Left renal pelvis (tissue), 4 donors: ENCODE measurements at places on chromosomes 1 and 21.
A peak's percentile ranks its signal among the peaks of the same experiment; 100 is the strongest.

DNA sequence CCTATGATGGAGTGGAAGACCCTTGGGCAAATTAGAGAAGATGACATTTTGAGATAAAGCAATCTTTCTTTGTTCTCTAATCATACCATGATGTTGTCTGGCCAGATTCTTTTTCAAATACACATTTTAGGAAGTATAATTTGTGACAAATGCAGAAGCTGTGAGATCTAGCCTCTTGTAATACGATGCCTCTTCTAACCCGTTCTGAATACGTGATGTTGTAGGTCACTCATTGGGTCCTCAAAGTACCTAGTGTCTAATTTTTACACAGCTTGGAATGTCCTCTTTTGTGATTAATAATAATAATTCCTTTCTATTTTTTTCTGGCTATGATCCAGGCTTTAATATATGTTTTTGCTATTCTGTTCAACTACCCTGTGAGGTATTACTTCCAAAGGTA, 502.7 kb downstream of the NUF2 start:
- DNase-seq = no peak

DNA sequence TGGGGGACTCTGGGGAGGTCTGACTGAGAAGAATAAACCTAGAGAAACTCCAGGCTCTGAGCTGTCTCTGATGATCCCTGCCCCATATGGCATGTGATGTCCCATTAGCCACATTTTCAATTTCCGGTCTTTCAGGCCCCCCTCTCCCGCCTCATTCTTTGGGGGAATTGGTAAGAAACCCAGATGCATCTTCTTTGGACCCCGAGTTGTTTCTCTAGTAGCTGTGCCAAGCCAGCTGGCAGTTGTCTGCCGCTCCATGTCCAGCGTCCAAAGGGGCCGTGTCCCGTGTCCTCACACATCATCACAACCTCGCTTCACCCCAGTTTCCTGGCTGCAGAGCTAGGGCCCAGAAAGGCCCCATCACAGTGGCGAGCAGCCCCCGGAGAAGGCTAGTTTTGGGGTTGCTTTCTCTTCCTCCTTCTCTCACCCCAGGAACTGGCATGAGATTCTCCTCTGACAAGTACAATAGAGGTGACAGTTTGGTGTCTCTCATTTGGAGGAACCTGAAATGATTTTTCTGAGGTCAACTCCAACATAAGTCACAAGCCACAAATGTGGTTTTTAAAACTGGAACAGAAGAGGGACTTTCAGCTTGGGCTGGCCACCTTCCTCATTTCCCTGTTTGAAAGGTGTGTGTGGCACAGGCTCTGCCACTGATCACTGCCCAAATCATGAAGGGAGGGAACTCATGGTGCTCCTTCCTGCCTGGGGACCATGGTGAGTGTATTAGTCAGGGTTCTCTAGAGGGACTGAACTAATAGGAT, 6.4 kb upstream of the GPR157 start:
- DNase-seq = no peak

- DNase-seq = no peak
Measured at GRCh38 chr1:197096137-197096536, 29.1 kb upstream of the F13B start.

GRCh38 chr1:226637147-226637935, 88.8 kb downstream of the STUM start:
- DNase-seq = no peak

DNA sequence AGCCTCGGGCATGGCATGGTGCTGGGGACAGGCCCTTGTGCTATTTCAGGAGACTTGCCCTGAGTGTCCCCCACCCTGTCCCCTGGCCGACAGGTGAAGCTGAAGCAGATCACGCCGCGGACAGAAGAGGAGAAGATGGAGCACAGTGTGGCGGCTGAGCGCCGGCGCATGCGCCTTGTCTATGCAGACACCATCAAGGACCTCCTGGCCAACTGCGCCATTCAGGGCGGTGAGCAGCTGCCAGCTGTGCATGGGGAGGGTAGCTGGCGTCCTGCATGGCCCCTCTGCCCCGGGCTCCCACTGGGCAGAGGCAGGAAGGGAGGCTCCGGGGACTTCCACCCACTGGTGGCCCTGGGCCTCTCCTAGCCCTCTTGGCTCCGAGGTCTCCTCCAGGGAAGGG, 28.9 kb downstream of the FAM151A start:
- no peak for DNase-seq

DNA sequence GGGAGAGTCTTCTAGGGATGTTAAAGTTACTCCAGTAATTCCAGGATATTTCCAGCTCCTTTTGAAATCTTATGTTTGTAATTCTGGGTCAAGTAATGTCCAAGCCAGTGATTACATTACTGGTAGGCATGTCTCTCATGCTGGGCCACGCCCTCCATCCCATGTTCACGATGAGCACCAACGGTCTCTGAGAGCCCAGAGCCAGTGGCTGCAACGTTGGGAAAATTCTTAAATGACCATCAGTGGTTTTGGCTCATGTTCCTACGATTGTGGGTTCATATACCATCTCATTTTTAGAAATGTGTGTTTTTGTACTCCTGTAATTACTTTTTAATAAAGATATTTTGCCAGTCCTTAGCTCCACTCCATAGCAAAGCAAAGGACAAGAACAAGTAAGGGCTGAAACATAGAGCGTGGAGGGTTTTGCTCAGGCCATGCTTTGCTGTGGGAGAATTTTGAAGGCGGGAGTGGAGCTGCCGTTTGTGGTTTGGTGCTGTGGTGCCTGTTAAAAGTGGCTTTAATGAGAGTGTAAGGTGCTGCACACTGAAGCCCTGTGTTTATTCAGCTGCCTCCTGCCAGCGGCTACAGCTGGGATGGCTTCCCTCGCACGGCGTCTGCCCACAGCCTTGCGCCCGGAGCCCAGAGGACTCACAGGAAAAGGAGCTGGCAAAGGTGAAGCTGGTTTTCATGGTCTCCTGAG, 28.9 kb downstream of the VANGL1 start:
- no peak for DNase-seq

DNA sequence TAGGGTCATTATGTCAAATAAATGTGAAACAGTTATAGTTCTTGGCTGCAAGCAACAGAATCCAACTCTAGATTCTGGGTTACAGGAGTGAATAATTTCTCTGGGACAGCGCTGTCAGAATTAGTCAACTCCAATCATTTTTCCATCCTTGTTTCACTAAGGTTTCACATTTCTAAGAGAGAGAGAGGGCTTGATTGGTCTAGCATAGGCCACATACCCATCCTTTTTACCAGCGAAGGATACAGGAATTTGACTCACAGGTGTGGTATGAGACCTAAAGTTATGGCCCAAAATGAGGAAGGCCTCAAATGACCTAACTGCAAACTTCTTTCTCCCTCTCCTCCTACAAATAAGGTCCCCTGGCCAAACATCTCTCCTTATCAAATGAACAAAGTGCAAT, 25.5 kb upstream of the RGS8 start:
- no peak for DNase-seq

DNA sequence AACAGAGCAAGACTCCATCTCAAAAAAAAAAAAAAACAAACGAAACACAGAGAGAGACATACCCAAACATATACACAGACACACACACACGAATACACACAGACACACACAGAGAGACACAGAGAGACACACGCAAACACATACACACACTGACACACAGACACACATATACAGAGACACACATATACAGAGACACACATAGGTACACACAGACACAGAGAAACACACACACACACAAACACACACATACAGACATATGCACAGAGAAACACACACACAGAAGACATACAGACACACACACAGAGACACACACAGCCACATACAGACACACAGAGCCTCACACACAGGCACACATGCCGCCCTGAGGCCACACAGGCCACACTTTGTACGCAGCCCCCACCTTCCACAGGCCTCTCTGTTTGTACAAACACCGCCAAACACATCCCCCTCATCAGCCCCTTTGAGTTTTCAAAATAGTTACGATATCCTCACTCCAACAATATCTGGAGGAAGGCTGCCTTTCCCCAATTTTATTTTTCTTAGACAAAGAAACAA, 57.5 kb upstream of the ABCG1 start:
- DNase-seq = no peak

- DNase-seq = no peak
Measured at GRCh38 chr1:36836196-36836883, 198.0 kb downstream of the GRIK3 start.

DNA sequence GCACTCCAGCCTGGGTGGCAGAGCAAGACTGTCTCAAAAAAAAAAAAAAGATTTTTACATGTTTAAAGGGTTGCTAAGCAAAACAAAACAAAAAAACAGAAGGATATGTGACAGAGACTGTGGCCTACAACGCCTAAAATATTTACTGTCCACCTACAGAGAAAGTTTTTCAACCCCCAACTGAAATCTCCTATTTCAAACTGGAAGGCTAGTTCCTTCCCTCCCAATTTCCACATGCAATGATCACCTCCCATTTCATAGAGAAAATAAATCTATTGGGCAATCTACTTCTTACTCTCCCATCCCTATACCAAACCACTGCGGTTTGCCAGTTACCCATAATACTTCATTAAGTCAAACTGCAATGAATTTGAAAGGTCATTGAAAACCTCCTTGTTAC, 74.2 kb downstream of the ST3GAL3 start:
- no peak for DNase-seq

- DNase-seq = no peak
Measured at GRCh38 chr1:90821788-90822359, 104.8 kb upstream of the BARHL2 start.

DNA sequence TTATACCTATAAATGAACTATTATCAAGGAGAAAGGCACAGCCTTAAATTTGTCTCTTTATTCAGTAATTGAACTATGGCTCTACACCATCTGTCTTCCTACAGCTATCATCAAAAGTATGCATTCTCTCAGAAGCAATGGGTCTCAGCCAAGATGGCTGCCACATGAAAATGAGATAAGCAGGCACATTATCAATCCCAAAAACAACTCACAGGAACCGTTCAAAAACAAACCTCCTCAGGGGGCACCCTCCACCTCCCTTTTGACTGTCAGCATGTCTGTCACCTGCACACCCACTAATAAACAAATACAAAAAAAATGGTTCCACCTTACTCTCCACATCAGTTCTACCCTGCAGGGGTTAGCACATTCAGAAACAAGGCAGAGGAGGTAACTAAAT, 23.6 kb downstream of the KIAA0319L start:
- no peak for DNase-seq

DNA sequence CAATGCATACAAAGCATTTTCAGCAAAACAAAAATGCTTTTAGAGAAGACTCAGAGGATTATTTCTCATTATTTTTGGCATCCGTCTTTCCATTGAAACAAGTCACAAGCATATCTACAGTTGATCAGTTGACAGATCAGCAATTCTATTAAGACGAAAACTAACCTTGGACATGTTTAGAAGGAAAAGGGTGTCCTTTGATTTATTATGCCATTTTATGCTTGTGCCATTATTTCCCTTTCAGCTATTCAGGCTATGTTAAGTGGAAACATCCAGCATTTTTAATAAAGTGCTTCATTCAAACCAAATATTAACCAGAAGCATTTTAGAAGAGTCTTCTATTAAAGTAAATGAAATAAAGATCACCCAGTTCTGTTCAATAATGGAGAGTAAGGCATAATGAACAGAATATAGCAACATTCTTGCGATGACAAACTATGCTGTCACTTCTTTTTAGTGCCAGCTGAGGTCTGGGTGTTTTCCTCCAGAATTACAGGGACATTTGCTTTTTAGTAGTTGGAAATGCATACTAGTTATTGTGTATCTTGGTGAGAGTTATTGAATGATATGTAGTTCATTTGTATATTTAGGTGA, 481.4 kb downstream of the PLA2G4A start:
- no peak for DNase-seq

DNA sequence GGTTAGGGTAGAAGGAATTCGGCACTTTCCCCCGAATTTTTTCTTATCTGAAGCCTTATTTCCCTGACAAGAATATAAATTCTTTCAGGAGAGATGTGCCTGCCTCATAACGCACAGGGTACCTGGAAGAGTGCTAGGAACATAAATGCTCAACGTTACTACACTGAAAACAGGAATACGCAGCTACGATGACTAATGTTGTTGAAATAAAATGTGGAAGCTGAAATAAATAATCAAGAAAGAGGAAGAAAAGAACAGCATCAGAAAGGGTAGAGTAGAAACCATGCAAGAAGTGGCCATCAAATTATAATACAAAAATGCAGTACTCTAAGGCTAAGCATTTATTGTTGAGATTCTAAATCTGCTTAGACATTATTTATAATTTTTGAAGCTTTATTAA, 33.9 kb downstream of the SLC66A1 start:
- no peak for DNase-seq

DNA sequence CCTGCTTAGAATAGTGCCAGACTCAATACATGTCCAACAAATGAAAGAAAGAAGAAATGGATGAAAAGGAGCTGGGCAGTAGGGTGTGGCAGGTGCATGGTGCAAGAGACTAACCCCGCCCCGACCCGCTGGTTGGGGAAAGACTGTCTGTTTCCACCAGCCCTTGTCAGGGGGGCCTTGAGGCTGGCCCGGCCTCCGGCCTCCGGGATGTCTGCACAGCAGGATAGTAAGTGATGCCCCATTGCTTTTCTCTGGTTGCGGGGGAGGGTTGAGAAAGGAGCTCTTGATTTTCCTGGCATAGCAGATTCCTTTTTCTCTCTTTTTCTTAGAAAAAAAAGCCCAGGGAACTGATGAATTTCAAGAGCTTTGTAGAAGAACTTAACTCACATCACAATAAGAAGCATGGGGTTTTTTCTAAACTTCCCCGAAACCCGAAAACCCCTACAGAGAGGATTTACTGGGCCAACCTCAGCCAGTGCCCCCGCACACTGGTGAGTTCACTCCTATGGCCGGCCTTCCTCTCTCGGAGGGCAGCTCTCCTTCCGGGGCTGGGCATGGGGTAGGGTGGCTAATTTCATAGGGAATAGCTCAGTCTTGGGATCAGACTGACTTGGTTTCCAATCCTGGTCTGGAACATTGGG, 12.5 kb upstream of the TTC22 start:
- no peak for DNase-seq

GRCh38 chr1:24850328-24850920, 79.7 kb downstream of the RUNX3 start:
- no peak for DNase-seq

GRCh38 chr1:175591083-175591743, 152.2 kb downstream of the TNR start:
- no peak for DNase-seq

- peak; percentile 74 for DNase-seq
Measured at GRCh38 chr1:225746361-225747179, 31.1 kb upstream of the SRP9 start.

- DNase-seq = no peak
Measured at GRCh38 chr1:244062156-244062725, 11.2 kb downstream of the ZBTB18 start.

DNA sequence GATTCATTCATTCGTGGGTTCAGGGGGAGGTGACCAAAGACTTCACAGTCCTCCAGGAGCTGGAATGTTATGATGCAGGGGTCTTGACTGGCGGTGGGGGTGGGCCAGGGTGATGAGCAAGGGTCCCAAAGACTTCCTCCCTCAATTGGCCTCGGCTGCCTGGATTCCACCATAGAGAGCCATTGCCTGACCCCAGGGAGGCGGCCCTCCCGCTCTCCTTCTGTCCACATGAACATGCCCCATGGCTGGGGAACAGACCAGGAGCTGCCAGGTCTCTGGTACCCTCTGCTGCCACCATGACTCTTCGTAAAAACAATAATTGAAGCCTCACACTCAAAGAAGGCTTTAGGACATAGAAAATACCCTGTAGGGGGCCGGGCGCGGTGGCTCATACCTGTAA, 102.5 kb upstream of the CASZ1 start:
- no peak for DNase-seq

- peak; percentile 7 for DNase-seq
Measured at GRCh38 chr1:157878059-157878458, 36.5 kb upstream of the CD5L start.
